Progenitor cell of endocrine pancreas (in vitro differentiated cells): ENCODE measurements at places on chromosomes 4 and X.

- no peak overlapping the region for H3K4me3 ChIP-seq
- no peak for DNase-seq
- H3K36me3 ChIP-seq: peaks cover 2% of the 10 kb centered on the region
- no peak overlapping the region for H3K27ac ChIP-seq
- H3K27me3 ChIP-seq: no peaks in the 10 kb centered on the region
These were observed 195.1 kb upstream of the EDNRA start for GRCh38 chr4:147285751-147286150.

- no peak overlapping the region for H3K4me3 ChIP-seq
- no peak for DNase-seq
- no peaks in the 10 kb centered on the region for H3K36me3 ChIP-seq
- H3K27ac ChIP-seq: no peak overlapping the region
- no peaks in the 10 kb centered on the region for H3K27me3 ChIP-seq
These were observed 113.4 kb upstream of the USP38 start for GRCh38 chr4:143071351-143071750.

GRCh38 chrX:136272325-136272724, 21.1 kb upstream of the MAP7D3 start:
- no peak overlapping the region for H3K4me3 ChIP-seq
- no peaks in the 10 kb centered on the region for H3K27me3 ChIP-seq
- no peak overlapping the region for H3K27ac ChIP-seq
- no peaks in the 10 kb centered on the region for H3K36me3 ChIP-seq
- no peaks in the 10 kb centered on the region for H3K4me1 ChIP-seq

GRCh38 chrX:39653691-39654090, 444.1 kb downstream of the BCOR start:
- H3K36me3 ChIP-seq: no peaks in the 10 kb centered on the region
- no peak for DNase-seq
- H3K27me3 ChIP-seq: peaks cover 36% of the 10 kb centered on the region
- H3K27ac ChIP-seq: no peak overlapping the region
- no peak overlapping the region for H3K4me3 ChIP-seq
- H3K4me1 ChIP-seq: peaks cover 8% of the 10 kb centered on the region

DNA sequence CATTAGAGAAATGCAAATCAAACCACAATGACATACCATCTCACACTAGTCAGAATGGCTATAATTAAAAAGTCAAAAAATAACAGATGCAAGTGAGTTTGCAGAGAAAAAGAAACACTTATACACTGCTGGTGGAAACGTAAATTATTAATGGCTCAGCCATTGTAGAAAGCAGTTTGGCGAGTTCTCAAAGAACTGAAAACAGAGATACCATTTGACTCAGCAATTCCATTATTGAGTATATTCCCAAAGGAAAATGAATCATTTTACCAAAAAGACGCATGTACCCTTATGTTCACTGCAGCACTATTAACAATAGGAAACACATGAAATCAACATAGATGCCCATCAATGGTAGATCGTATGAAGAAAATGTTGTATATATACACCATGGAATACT, 75.0 kb downstream of the NAA11 start:
- peaks cover 1% of the 10 kb centered on the region for H3K4me1 ChIP-seq
- no peak for DNase-seq
- no peak overlapping the region for H3K4me3 ChIP-seq
- H3K27ac ChIP-seq: no peak overlapping the region
- peaks cover 1% of the 10 kb centered on the region for H3K36me3 ChIP-seq

DNA sequence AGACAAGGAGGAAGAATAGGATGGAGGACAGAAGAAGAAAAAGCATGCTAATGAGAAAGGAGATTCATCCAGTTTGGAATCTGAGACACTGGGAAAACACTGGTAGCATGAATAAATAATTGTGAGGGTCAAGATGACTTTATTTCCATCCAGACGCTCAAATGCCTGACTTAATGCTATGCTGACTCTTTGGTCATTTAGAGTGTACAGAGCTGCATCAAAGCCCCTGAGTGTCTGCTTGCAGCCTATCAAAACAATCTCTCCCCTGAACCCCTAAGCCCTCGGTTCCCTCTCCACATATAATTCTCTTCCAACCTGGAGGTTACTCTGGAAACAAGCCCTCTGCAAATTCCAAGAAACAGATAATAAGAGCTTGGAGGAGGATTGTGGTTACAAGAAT, 208.8 kb downstream of the MAGEB17 start:
- H3K27me3 ChIP-seq: no peaks in the 10 kb centered on the region
- H3K4me3 ChIP-seq: no peak overlapping the region
- DNase-seq: no peak
- H3K36me3 ChIP-seq: peaks cover 29% of the 10 kb centered on the region
- H3K4me1 ChIP-seq: peaks cover 8% of the 10 kb centered on the region
- H3K27ac ChIP-seq: no peak overlapping the region
